ENCODE measurements at places on chromosomes 3 and 15. TPM values are rescaled to one million over a fixed set of nuclear protein-coding genes. Genes with fewer than 3 reads are reported as not detected.

Gene COL8A1
- not detected for total RNA-seq

Gene PLAAT1
- total RNA-seq, result not detected

Gene ARHGAP31
- 11.0 TPM for total RNA-seq

DNA sequence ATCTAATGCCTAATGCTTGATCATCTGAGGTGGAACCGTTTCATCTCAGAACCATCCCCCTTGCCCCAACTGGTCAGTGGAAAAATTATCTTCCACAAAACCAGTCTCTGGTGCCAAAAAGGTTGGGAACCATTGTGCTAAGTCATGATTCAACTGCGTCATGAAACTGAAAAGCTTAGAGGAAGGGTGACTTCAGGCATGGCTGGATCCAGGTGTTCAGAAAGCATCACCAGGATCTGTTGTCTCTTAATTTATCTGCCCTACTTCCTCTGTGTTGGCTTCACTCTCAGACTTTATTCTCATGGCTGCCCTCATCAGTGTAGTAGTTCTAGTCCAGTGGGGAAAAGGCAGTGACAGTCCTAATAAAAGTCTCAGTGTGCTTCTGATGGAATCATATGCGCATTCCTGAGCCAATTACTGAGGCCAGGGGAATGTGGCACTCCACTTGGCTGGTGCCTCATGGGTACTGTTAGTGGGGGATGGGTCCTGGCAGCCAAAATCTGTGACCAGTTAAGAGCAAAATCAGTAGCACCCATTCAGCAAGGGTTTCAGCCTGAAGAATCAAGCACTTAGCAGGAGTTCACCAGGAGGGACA lies 110.3 kb downstream of the WNT5A start:
- no peak for DNase-seq

DNA sequence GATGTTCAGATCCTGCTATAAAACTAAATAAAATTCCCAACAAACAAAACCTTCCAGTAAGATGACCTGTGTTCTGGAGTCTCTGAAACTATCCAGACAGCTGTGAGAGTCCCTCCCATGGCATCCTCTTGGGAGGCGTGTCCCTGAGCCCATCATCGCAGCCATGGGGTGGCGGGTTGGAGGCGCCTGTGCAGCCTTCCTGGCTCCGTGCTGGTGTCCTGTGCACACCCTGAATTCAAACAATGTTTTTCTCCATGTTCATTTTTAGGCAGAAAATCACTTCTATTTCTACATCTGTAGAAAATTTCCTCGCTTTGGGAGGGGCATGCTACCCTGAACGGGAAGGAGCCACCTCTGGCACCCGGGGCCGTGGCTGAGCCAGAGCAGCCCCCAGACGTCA lies 19.4 kb upstream of the OCA2 start:
- no peak for DNase-seq

DNA sequence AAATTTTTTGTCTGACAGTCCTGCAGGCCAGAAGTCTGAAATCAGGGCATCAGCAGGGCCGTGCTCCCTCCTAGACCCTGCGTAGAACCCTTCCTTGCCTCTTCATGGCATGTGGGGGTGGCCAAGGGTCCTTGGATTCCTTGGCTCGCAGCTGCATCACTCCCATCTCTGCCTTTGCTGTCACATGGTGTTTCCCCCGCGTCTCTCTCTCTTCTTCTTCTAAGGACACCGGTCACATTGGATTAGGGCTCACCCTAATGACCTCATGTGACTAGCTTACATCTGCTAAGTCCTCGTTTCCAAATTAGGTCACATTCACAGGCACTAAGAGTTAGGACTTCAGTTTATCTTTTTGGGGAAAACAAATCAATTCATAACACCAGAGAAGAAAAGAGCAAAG lies 12.0 kb downstream of the SLCO3A1 start:
- no peak for DNase-seq

DNA sequence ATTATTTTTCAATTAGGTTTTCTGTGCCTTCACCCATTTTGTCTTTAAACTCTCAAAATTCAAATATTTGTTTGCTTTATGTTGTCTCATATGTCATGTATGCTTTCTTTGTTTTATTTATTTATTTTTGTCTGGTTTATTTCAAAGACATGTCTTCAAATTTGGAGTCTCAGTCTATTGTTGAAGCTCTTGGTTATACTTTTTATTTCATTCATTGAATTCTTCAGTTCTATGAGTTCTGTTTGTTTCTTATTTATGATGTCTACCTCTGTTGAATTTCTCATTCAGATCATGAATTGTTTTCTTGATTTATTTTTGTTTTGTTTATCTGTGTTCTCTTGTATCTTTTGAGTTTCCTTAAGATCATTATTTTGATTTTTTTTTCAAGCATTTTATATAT lies 55.6 kb downstream of the AP4E1 start:
- DNase-seq, result no peak

DNA sequence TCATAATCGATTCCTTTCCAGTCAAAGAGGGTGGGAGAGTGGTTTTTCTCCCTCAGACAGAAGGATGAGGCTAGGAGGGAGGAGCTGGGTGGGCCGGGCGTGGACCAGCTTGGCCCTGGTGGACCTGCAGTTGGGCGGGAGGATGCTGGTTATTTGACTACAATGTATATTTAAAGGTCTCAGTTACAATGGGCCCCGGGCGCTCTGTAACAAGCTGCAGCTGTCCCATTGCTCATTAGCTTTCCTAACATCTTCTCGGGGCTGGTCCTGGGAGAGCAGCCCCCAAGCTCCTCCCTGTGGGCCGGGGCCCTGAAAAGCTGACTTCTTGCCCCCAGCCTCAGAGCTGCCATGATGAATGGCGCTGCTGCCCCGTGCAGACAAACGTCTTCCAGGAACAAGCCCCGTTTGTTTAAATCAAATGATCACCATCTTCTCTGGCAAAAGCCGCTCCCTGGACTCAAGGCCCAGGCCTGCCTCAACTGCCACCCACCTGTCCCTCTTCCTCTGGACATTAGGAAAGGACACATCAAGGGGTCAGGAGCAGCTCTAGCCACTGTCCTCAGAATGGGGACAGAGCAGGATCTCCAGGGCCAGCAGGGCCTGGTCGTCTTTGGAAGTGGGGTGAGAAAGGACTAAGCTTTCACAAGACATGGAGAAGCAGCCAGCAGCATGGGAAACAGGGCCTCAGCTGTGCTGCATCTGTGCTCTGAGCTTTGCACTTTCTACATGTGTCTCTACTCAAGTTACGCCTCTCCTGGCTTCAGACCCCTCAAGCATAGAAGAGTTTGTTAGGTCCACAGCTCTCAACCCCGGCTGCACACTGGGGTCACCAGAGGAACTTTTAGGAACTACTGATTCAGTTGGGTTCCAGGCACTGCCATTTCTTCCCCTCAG lies 38.6 kb downstream of the MAGEF1 start:
- no peak for DNase-seq

DNA sequence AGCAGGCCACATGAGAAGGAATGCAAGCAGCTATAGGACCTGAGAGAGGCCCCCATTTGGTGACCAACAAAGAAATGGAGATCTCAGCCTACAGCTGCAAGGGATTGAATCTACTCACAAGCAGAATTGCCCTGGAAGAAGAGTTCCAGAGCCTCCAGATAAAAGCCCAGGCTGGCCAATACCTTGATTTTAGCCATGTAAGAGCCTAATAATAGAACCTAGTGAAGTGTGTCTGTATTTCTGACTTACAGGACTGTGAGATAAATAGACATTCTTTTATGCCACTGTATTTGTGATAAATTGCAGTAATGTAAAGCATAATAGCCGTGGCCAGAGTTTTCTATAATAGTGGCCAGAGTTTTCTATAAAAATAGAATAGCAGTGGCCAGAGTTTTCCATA lies 254.6 kb downstream of the PYDC2 start:
- no peak for DNase-seq

- no peak for DNase-seq
Measured at GRCh38 chr3:72031581-72031980, 246.6 kb upstream of the PROK2 start.

DNA sequence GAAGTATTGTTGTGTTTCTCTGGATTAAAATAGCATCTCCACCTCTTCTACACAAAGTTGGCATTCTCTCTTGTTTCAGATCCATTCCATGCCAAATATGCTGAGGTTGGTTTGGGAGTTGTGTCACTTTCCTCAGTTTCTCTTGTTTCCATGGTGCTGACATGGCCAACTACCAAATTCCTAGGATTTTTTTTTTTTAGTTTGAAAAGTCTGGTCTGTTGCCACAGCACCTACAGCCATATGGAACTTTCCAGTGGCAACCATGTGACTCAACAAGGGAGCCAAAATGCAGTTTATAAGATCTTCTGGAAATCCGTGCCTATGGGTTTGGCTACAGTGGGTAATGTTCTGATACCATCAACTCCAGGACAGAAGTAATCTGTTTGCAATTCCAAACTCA lies 96.0 kb upstream of the CLSTN2 start:
- no peak for DNase-seq

- no peak for DNase-seq
Measured at GRCh38 chr3:55089211-55089610, 161.4 kb upstream of the LRTM1 start.

GRCh38 chr15:64210371-64210770 lies 47.5 kb upstream of the PPIB start:
- no peak for DNase-seq

DNA sequence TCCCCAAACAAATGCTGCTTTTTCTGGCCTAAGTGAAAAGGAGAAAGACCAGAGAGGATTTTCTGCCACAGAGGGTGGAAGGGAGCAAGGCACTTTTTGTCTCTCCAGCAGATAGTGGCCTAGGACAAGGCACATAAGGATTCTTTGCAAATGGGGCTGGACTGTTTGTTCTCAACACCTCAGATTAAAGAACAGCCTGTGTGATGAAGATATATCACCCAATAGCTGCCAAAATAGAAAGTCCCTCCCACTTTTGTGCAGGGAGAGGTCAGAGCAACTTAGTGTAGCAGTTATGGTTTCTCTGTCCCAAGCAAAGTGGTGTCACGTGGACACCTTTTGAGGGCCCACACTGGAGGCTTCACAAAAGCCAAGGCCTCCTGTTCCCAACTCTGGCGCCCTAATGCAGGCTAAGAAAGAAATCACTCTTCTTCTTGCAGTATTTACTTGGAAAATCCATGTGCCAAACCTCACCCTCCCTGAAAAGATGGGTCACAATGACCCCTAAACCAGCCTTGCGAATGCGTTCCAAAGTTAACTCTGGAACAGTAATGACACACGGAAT lies 84.9 kb downstream of the LRIG1 start:
- no peak for DNase-seq

Measured in activated naive CD4-positive, alpha-beta T cell treated with anti-CD3 and anti-CD28 coated beads, Interleukin-2, amount 50 U/mL, for 72 hours (primary cell).